ENCODE measurements at places on chromosomes 4 and X.

DNA sequence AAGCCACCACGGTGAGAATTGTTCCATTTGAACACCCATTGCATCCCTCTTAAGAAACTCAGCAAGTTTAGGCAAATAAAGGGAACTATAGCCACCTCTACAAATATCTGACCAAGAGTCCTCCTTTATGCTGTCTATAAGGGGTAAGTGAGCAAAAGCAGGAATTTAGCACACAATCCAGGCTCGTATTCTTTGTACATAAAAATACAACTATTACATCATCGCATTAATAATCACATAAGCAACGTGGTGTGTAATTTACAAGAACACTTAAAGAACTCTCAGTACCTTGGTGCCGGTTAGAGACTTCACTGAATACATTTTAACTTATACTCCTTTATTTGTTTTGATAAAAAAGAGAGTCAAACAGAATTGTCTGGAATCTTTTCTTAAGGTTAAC, 38.8 kb downstream of the PALLD start:
- DNase-seq, result no peak

- no peak for DNase-seq
These were observed 78.3 kb downstream of the CLDN22 start for GRCh38 chr4:183241721-183242151.

GRCh38 chrX:12790885-12791256, 341 bp upstream of the PRPS2 start:
- DNase-seq, result no peak

DNA sequence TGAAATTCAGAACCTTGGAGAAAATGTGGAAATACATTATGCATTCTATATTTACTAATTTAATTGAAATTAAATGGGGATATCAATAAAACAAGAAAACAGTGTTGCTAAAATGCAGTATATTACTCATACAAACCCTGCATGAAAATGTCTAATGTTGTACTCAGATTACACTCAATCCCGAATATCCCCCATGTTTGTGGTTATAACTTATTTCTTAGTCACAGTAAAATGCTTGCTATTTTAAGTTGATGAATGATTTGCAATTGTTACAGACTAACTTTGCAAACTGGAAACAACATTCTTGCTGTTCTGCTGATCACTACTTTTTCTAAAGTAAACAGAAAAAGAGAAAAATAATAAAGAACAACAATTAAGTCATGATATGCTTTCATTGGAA, 33.1 kb upstream of the ANXA10 start:
- no peak for DNase-seq

DNA sequence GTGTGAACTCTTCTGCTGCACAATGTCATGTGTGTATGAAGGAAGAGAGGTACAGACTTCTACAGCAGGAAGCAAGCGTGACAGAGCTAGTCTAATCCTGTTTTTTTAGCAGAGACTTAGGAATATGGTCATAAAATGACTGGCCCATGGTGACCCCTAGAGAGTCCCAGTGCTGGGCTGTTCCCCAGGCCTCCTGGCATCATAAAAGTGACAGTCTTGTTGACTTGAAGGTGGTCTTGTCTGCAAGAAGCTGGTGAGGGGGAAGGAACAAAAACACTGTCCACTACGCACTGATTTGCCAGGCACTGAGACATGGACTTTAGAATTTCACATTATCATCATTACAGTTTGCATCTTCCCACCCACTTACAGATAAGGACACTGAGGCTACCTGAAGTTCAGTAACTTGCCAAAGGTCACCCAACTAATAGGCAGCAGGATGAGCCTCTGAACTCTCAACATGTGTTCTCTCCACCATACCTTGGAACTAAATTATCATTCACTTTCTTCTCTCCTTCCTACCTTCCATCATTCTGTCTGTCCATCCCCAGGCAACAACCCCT, 63.0 kb downstream of the HADH start:
- DNase-seq, result no peak

DNA sequence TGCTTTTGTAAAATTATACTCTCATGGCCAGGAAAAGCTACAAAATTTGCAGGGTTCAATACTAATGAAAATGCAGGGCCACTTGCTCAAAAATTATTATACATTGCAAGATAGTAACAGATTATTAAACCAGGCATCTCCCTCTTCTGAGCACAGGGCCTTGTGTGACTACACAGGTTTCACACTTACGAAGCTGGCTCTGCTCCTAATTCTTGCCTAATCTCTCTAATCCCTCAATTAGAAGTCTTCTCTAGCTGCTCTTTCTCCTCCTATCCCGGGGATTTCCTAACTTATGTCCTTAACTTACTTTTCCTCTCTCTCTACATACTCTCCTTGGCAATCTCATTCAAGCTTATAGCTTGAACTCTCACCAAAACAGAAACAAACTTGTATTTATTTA, 168.3 kb downstream of the AREG start:
- no peak for DNase-seq

GRCh38 chrX:16586377-16587112, 63.4 kb upstream of the S100G start:
- DNase-seq, result no peak

DNA sequence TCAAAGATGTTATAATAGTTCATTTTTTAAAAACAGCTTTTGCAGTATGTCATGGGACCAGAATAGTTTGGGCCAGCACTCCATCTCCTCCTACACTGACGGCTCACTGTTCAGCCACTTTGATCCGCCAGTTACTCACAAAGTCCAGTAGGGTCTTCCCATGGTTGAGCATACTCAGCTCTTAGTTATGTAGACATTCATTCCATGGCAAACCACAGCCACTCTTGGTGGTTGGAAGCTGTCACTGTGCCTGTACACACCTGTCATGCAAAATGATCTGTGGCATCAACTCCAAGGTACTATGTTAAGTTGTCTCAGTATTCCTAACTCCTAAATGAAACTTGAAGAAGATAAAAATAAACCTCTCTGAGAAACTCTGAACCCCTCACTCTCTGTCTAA, 127.2 kb downstream of the NR3C2 start:
- DNase-seq, result no peak

GRCh38 chrX:23332101-23332887, 2.4 kb upstream of the PTCHD1 start:
- DNase-seq, result no peak

DNA sequence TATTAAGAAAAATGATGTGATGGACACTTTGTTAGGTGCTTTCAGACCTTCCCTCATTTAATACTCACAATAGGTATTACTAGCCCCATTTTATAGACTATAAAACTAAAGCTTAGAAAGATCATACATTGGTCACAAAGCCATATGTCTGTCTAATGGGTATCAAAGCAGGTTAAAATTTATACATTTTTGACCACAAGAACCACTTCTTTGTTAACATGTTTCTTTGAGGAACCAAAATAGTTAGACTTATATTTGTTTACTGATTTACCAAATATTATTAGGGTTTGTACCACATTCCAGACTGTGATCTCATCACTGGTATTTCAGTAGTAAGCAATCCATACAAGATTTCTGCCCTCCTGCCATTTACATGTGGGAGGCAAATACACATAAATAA, 363.3 kb downstream of the NAF1 start:
- no peak for DNase-seq

GRCh38 chr4:159684061-159684460, 581.2 kb downstream of the RAPGEF2 start:
- DNase-seq, result no peak

DNA sequence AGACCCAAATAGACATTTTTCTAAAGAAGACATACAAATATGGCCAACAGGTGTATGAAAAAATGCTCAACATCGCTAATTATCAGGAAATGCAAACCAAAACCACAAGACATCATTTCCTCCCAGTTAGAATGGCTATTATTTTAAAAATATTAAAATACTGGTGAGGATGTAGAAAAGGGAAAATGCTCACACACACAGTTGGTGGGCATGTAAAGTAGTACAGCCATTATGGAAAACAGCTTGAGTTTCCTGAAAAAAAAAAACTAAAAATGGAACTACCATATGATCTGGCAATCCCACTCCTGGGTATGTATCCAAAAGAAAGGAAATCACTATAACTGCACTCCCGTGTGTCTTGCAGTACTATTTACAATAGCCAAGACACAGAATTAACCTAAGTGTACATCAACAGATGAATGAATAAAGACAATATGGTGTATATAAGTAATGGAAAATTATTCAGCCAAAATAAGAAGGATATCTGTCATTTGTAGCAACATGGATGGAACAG, 128.9 kb upstream of the DKK2 start:
- DNase-seq, result no peak

DNA sequence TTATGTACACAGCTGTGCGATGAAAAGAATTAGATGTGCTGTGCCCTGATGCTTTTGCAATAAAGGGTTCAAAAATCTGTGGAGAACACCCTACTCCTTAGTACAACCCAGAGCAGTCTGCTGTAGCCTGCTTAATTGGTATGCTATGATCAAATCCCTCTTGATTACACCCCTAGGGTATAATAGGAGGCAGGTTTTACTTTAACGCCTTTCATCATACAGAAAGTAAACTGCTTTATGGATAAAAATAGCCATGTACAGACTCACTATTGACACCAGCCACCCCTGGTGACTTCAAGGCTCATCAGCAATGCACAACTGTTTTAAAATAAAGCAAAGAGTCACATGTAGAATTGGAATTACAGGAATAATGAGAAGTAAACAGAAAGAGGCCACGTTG, 315.3 kb downstream of the DMD start:
- no peak for DNase-seq

GRCh38 chr4:23305026-23305425, 584.8 kb downstream of the PPARGC1A start:
- DNase-seq, result no peak

DNA sequence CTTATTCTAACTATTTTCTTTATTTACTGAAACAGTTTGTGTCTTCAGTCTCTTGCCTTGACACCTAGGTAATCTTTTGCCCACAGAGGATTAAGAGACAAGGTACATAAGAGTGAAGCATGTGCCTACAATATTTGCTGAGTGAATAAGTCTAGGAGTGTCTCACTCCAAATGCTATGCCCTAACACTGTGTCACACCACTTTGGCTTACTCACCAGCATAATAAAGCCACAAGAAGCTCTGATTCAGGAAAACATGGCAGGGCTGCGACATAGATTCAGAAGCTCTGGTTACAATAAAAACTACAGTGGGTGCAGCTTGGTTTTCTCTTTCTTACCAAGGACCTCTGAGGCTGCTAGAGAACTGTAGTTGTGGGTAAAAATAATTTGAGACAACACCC, 127.1 kb downstream of the RBM46 start:
- no peak for DNase-seq

DNA sequence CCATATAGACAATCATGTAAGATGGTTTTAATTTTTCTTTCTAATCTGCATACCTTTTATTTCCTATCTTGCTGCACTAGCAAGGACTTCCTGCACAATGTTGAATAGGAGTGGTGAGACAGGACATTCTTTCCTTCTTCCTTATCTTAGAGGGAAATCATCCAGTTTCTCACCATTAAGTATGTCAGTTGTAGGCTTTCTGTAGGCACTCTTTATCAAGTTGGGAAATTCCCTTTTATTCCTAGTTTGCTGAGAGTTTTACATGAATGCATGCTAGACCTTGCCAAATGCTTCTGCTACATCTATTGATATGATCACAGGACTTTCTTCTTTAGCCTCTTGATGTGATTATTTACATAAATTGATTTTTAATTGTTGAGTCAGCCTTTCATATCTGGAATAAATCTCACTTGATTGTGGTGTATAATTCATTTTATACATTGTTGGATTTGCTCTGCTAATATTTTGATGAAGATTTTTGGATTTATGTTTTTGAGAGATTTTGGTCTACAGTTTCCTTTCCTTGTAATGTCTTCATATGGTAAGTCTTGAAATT, 23.8 kb downstream of the RNF175 start:
- DNase-seq, result no peak

GRCh38 chr4:139762720-139763119, 97.1 kb downstream of the MGST2 start:
- DNase-seq, result no peak

DNA sequence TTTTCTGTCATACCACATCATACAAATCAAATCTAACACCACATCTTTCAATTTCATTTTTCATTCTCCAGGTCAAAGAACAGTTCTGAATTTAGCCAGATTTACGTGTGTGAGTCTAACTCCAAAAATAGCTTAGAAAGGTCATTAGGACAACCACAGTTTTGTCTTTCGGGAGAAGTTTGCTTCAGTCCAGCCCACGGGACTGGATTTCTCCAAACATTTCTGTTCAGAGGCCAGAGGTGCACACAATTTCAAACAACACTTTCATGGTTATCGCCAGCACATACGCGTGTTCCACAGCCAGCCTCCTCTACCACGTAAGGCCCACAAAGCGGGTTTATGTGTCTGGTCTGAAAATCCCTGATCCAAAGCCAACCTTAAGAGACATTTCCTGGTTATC, 65.9 kb downstream of the VEGFC start:
- DNase-seq, result no peak

- no peak for DNase-seq
These were observed 22.8 kb downstream of the STAP1 start for GRCh38 chr4:67581208-67581857.

DNA sequence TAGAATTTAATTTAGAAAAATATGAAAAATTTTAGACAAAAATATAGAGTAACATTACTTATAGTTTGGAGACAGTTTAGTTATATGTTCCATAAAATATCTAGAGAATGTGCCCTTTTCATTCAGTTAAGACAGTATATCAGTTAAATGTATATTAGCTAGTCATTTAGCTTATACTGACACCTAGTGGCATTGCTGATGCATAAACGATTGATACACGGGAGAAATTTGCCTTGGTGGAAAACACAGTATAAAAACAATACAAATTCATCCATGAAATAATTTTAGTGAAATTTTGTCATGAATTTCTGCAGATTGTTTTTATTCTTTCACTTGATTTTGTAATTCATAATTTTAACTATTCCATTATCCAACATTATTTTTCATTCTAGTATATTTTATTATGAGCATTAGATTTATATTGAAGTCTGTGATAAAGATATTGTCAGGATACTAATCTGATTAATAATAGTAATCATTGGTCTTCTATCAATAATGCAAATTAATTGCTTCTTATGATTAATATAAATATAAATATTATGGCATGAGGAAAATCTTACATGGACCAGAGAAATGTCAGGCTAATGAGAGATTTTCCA, 219.0 kb downstream of the TLL1 start:
- DNase-seq, result peak; percentile 22

- DNase-seq, result no peak
These were observed 172.1 kb downstream of the MID1IP1 start for GRCh38 chrX:38973322-38973721.

GRCh38 chrX:109826954-109827708, 94.1 kb upstream of the ACSL4 start:
- DNase-seq, result no peak

DNA sequence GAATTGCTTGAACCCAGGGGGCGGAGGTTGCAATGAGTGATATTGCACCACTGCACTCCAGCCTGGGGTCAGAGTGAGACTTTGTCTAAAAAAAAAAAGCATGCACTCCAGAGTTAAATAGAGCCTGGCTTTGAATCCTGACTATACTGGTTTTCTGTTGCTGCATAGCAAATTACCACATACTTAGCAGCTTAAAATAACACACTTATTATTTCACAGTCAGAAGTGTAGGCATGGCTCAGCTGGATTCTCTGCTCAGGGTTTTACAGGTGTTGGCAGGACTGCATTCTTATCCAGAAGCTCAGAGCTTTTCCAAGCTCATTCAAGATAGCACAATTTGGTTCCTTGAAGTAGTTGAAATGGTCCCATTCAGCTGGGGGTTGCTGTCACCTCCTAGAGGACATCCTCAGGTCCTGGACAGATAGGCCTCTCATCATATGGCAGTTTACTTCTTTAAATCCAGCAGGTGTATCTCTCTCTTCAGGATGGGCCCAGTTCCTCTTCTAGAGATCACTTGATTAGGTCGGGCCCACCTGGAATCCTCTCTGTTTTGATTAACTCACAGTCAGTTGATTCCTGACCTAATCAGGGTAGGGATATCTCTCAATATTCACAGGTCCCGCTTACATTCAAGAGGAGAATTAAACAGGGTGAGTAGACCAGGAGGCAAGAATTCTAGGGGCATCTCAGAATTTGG, 26.8 kb downstream of the DOCK11 start:
- DNase-seq, result no peak

Data from RPMI8226 (cell line).